ENCODE measurements at places on chromosomes 1 and 21.

DNA sequence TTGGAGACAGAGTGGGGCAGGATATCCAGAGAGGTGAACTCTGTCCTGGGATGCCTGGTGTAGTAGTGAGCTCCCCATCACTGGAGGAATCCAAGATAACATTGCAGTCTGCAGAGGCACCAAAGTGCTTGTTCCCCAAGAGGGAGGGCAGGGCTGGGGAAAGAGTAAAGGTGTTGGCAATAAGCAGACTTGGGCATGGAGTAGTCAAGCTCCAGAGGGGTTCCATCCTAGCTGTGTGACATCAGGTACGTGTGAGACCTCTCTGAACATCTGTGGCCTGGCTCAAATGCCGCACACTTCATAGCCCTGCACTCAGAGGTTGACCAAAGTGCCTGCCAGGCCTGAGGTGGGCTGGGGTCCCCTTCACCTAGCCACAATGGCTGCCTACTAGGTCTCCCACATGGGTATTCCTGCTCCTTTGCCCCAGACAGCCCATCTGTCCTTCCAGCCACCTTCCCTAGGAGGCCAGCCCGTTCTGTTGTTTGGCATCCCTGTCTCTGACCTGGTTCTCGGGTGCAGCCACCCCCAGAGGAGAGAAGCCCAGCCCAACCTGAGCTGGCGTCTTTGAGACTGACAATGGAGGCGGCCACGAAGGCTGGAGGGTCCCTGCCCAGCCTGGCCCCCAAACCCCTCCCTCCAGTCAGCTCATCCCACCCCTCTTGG lies 2.8 kb upstream of the ARF1 start:
- no peak for DNase-seq

DNA sequence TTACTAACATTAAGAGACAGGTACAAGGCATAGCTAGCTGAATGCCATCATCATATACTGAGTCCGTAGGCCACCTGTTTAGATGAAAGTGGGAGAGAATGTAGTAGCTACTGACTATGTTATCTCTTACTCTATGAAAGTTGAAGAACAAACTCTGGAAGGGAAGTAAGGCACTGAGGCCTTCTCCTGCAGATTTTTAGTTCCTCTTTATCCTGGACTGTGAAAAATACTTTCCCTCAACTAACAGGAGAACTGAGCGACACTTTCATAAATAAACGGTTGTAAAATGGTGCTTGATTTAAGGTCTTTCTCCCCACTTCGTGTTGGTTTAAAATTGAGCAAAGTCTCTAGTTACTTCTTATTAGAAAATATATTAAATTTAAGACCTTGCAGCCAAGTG lies 101.9 kb downstream of the FNBP1L start:
- no peak for DNase-seq

DNA sequence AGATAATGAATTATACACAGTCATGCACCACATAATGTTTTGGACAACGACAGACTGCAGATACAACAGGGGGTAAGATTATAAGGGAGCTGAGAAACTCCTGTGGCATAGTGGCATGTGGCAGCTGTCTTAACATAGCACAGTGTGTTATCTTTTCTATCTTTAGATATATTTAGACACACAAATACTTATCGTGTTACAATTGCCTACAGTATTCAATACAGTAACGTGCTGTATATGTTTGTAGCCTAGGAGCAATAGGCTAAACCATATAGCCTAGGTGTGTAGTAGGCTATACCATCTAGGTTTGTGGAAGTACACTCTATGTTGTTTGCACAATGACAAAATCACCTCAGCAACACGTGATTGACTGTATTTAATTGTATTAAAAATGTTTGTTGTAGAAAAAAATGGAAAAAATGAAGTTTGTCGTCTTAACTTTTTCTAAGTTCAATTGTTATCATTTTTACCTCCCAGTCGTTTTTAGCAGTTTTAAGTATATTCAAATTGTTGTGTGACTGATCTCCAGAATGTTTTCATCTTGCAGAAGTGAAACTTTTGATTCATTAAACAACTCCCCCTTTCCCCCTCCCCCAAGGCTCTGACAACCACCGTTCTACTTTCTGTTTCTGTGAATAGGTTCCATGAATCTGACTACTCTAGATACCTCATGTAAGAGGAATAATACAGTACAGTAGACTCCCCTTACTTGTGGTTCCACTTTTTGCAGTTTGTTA lies 351.0 kb upstream of the B3GALT2 start:
- no peak for DNase-seq

DNA sequence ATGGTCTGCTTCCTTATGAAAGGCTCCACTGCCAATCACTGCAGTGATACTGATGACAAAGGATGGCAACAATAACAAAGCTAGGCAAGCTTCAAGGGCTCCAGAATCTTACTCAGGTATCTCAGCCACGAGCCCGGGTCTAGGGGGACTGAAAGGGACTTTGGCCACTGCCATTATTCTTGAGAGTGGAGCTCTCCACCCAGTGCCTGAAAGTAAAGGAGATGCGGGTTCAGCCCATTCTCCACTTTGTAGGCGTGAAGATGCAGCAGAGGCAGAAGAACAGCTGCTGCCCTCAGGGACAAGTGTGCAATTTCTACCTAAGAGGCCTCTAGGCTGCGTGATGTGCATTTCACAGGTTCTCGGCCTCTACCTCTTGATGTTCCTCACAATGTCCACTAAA lies 31.4 kb upstream of the SLAMF9 start:
- DNase-seq = no peak

- DNase-seq = no peak
Measured at GRCh38 chr1:155979597-155980343, 1.4 kb upstream of the ARHGEF2 start.

DNA sequence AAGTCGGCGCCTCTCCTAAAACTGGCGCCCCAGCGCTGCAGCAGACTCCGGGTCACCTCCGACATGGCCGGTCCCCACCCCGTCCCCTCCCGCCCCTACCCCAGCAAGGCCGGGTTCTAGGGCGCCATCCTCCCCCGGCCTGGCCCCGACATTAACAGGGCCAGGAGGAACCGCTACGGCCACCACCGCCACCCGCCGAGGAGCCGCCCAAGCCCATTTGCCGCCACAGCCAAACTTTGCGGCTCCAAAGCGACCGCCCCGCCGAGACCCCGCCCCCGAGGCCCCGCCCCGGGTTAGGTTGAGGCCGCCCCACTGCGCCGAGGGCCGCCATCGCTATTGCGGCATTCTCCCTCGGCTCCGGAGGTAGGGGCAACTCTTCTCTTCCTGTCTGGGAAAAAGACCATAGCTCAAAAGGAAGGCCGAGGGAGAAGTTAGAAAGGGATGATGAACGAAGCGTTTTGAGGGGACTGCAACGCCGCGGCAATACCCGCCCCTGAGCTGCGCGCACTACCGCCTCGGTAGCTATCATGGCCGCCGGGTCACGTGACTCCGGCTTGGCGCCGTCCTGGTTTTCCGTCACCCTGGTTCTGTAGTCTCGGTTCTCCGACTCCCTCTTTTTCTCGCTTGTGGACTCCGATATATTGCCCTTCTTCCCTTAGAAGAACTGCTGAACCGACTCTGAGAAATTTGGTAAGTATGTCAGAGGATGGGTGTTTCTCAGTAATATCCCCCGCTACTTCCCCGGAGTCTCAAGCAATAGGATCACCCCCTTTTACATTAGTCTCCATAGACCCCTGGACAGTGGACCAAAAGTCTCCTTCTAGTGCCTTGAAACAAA lies at the start of the genes AIDA and BROX:
TSS of gene AIDA (minus strand) at position 239 of the 838 bp plus-strand sequence. CDS start at position 65, 174 bp downstream.
TSS of gene BROX (plus strand) at position 312 of the 838 bp plus-strand sequence. CDS start 3,136 bp downstream, outside the sequence.
- peak; percentile 98 for DNase-seq

DNA sequence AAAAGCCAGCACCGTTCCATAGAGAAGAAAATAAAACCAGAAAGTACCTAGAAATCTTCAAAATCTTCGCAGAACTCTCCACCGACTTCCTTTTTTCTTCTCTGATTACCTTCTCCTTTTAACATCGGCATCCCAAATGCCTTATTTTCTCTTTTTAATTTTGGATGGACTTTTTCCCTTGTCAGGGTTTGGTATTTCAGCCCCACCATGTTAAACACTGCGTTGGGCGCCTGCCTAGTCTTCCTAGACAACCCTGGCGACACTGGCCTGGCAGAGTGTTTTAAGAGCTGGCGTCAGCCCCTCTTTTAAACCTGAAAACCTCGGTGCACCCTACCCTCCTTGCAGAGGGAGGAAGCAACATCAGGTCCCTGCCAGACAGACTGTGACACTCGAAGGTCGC lies 66.0 kb upstream of the EFHD2 start:
- no peak for DNase-seq

GRCh38 chr1:206809504-206810084 lies 37.3 kb upstream of the IL10 start:
- no peak for DNase-seq

GRCh38 chr1:203295796-203296195 lies 9.5 kb upstream of the BTG2 start:
- DNase-seq = no peak

GRCh38 chr1:172673761-172674160 lies 14.9 kb downstream of the FASLG start:
- no peak for DNase-seq

DNA sequence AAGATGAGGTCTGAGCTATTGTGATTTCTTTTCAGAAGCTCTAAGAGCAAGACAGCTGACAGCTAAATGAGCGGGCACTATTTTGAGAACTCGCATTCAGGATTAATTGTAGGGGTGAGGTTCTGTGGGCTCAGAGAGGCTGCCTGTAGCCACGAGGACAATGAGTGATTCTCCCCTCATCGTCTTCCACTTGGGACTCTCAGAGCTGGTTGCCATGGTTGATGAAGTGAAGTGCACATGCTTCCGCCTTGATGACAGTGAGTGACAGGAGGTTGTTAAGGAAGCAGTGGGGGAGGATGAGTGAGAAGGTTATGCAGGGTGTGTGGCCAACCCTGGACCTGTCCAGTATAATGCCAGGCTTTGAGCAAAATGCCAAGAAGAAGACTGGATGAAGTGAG lies 341.7 kb downstream of the PCP4 start:
- DNase-seq = no peak

GRCh38 chr1:57281324-57281723 lies 142.5 kb downstream of the DAB1 start:
- DNase-seq = no peak

DNA sequence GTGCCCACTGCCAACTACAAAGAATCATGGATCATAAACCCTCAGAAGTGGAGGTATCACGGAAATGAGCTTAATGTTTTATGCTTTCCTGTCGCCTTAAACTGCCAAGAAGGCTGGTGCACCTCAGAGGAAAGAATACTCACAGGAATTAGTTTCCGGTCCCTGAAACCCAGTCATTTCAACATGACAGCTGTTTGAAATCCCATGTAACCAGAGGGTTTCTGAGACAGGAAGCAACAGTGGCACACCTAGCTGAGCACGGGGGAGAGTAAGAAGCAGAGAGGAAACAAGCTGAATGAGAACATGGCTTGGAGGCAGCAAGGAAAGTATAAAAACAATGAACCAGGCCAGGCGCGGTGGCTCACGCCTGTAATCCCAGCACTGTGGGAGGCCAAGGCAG lies 3.9 kb downstream of the JAK1 start:
- no peak for DNase-seq

DNA sequence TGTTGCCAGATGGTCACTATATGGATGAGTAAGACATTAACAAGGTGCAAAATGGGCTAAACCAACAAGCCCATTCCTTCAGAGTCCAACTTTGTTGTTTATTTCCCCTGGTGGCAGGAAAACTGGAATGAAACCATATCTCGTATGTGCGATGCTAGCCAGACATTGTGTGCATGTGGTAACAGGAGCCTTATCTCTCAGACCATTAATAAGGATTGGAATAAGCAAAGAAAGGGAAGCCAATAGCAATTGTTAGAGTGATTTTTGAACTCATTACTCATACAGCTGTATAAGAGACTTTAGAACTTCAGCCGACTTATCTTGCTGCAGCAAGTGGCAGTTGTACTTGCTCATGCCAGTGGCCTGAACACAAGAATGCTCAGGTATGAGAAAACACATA lies 30.0 kb upstream of the HMCN1 start:
- DNase-seq = no peak

DNA sequence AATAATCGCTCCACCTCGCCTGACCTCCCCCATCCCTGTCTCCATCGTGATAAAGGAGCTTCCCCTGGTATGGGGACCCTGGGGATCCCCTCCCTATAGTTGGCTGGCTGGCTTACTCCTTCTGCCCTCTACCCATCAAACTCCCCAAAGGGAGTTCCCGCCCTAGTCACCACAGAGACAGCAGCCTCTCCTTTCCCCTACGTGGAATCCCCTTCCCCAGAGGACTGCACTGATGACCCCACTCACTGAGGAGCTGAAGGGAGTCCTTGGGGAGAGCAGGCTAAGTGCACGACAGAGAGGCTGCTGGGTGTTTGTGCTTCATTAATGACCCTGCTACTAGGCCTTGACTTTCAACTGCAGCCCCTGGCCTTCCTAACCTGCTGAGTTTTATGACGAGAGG lies 1.9 kb downstream of the CADM3 start:
- no peak for DNase-seq

GRCh38 chr1:185936641-185937040 lies 202.4 kb downstream of the HMCN1 start:
- no peak for DNase-seq

DNA sequence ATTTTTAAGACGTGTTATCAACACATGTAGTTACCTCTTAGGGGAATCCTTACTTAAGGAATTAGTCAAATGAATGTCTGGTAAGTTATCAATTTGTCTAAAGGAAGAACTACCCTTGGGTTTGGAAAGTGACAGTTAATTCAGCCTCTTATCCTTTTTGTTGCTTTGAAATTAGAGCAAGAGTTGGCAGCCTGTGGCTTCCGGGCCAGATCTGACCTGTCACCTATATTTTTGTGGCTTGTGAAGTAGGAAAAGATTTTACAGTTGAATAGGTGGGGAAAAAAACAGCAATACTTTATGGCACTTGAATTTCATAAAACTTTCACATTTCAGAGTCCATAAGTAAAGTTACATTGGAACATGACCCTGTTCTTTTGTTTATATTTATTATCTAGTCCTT lies 5.5 kb downstream of the MRPS6 start:
- DNase-seq = no peak

GRCh38 chr1:116429821-116430374 lies 56.9 kb downstream of the ATP1A1 start:
- DNase-seq = no peak

- DNase-seq = no peak
Measured at GRCh38 chr1:36715797-36716196, 233.1 kb upstream of the CSF3R start.

DNA sequence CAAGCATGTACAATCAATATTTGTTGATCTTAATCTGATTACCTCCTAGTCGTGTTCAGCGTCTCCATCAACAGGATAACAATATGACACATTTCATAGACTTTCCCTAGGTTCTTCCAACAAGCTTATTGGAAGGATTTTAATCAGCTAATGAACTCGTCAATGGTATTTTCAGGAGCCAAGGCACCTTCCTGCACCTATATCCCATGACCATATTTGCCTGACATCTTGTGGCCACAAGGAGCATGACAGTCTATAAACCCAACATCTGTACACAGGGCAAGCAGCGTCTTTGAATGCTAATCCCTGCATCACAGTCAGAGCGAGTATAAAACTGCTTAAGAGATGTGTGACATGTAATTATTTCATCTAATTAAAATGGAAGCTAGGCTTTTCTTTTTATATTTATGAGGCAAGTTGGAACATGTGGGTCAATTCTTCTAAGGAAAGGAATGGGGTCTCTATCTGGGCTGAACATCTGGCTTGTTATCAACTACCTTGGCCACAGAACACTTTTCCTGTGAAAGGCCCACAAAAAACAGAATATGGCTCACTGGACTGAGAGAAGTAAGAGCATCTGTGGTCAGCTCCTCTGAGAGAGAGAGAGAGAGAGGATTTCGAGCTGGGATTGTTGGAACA lies 388.8 kb downstream of the NTNG1 start:
- no peak for DNase-seq

- DNase-seq = peak; percentile 81
Measured at GRCh38 chr1:20717452-20718342, at the start of gene KIF17. Gene KIF17, minus strand, starts transcription at chr1:20718007. Its CDS starts 301 bp downstream, at chr1:20717706.

All from activated CD8-positive, alpha-beta memory T cell treated with anti-CD3 and anti-CD28 coated beads, Interleukin-2, amount 50 U/mL, for 48 hours (primary cell).